ENCODE measurements at places on chromosomes 1 and 21. TPM values are rescaled to one million over a fixed set of nuclear protein-coding genes. Genes with fewer than 3 reads are reported as not detected.

KCNK1 gene
- not detected for polyA plus RNA-seq

TPTE gene
- not detected for polyA plus RNA-seq

VSIG8 gene
- polyA plus RNA-seq = not detected

HAO2 gene
- not detected for polyA plus RNA-seq

SPRR1A gene
- polyA plus RNA-seq = not detected

NPR1 gene
- polyA plus RNA-seq = not detected

SLC37A1 gene
- polyA plus RNA-seq = 6.5 TPM

GCSAML gene
- polyA plus RNA-seq = not detected

CGN gene
- 0.36 TPM for polyA plus RNA-seq

CFHR5 gene
- polyA plus RNA-seq = not detected

PEX19 gene
- polyA plus RNA-seq = 47.7 TPM

TTC22 gene
- polyA plus RNA-seq = 5.6 TPM

HSD3B2 gene
- polyA plus RNA-seq = not detected

PBX1 gene
- 0.05 TPM for polyA plus RNA-seq

PWP2 gene
- polyA plus RNA-seq = 13.2 TPM

CXADR gene
- 0.81 TPM for polyA plus RNA-seq

CFAP57 gene
- polyA plus RNA-seq = not detected

HCRTR1 gene
- polyA plus RNA-seq = not detected

LINGO4 gene
- 0.28 TPM for polyA plus RNA-seq

SDCCAG8 gene
- polyA plus RNA-seq = 22.3 TPM

OPTC gene
- not detected for polyA plus RNA-seq

ANKRD34A gene
- polyA plus RNA-seq = 0.97 TPM

ASCL5 gene
- polyA plus RNA-seq = not detected

CLDN14 gene
- not detected for polyA plus RNA-seq

EPHA2 gene
- polyA plus RNA-seq = not detected

TCP10L gene
- 0.43 TPM for polyA plus RNA-seq

COP1 gene
- polyA plus RNA-seq = 40.6 TPM

LCE1A gene
- polyA plus RNA-seq = not detected

SLAMF8 gene
- 7.3 TPM for polyA plus RNA-seq

CYP4X1 gene
- polyA plus RNA-seq = not detected

HAPLN2 gene
- polyA plus RNA-seq = not detected

PROX1 gene
- polyA plus RNA-seq = not detected

C1orf74 gene
- polyA plus RNA-seq = 0.35 TPM

FCRL5 gene
- polyA plus RNA-seq = not detected

BLZF1 gene
- 14.0 TPM for polyA plus RNA-seq

CFAP74 gene
- not detected for polyA plus RNA-seq

SLAMF6 gene
- 201 TPM for polyA plus RNA-seq

IGSF8 gene
- polyA plus RNA-seq = 59.2 TPM

SPRR1B gene
- polyA plus RNA-seq = not detected

AKR7A3 gene
- not detected for polyA plus RNA-seq

LRRC38 gene
- polyA plus RNA-seq = not detected

BRDT gene
- polyA plus RNA-seq = not detected

DMRTB1 gene
- polyA plus RNA-seq = not detected

PEX10 gene
- polyA plus RNA-seq = 8.9 TPM

ERG gene
- not detected for polyA plus RNA-seq

FAM167B gene
- polyA plus RNA-seq = not detected

OR2L5 gene
- not detected for polyA plus RNA-seq

FCRL6 gene
- polyA plus RNA-seq = 129 TPM

MRPL37 gene
- 58.8 TPM for polyA plus RNA-seq

SLC25A44 gene
- polyA plus RNA-seq = 21.4 TPM

NRDC gene
- 83.0 TPM for polyA plus RNA-seq

TRPM2 gene
- 2.4 TPM for polyA plus RNA-seq

MSH4 gene
- not detected for polyA plus RNA-seq

All from CD8-positive, alpha-beta memory T cell (primary cell).